ENCODE measurements at places on chromosomes 6 and 20. TPM values are rescaled to one million over a fixed set of nuclear protein-coding genes. Genes with fewer than 3 reads are reported as not detected.

Gene CDH26
- total RNA-seq, result 1.2 TPM

Gene SLC35B3
- total RNA-seq, result 15.4 TPM

DNA sequence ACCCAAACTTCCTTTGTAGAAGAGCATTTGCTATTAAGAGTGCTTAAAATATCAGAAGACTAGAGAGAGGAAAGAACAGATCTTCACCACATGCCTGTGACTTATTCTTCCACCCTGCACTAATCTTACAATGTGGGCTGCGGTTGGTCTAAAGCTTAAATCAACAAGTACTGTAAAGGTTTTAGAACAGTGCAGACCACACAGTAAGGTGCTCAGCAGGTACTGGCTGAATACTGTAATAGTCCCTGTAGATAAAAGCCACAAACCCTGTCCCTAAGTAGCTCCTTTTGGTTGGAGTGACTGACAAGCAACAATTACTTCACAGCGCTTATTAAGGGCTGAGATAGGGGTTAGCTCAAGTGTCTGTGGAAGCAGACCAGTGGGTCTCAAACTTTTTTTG lies 972 bp upstream of the PHF3 start:
- no peak for DNase-seq

GRCh38 chr6:2403546-2403945 lies 158.1 kb upstream of the GMDS start:
- DNase-seq, result no peak

GRCh38 chr6:82076916-82077315 lies 170.6 kb downstream of the IBTK start:
- no peak for DNase-seq

DNA sequence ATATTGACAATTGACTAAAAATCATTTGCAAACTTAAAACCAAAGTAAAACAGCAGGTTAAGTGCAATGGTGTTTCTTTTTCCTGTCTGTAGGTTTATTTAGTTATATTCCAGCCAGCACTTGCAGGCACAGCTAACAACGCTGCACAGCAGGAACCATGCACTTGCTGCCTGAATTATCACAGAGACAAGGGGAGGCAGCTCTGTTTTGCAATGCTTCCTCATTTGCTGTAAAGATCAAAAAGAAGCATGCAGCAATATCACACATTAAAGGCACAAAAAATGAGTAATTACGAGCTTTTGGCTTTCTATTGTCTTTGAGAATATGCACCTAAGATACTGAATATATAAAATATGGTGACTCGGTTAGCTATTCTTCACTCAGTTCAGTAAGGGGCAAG lies 241.9 kb downstream of the EPHA7 start:
- DNase-seq, result no peak

DNA sequence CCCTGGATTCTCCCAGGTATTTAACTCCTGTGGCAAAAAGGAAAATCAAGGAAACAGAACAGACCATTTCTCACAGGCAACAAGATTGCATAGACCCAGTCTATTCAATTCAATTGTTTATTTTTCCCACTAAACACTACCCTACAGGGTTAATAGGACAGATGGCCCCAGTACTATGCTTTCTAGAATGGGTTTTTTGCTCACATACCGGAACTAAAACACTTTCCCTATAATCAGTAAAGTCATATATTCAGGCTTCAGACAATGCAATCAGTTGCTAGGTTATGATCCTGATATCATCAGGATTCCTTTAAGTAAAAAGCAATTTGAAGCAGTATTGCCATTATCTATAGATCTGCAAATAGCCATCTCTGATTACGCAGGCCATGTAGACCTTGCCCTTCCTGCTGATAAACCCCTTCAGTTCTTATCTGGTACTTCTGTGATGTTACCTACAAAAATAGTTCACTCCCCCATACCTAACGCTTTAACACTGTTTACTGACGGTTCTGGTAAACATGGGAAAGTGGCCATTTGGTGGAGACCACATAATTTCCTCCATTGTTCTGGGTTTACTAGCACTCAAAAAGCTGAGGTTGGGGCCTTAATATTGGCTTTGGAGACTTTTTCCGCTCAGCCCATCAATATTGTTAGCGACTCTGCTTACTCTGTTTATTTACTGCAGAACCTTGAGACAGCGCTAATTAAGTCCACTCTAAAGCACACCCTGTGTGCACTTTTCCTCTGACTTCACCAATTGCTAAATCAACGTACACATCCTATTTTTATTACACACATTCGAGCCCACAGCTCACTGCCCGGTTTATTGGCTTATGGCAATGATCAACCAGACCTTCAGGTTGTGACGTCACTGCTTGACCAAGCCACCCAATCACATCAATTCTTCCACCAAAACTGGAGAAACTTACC lies 666.0 kb downstream of the PHF3 start:
- DNase-seq, result no peak

- peak; percentile 77 for DNase-seq
Measured at GRCh38 chr6:11806561-11807317, 28.1 kb upstream of the ADTRP start.
